ENCODE measurements at places on chromosomes 3 and 15.

DNA sequence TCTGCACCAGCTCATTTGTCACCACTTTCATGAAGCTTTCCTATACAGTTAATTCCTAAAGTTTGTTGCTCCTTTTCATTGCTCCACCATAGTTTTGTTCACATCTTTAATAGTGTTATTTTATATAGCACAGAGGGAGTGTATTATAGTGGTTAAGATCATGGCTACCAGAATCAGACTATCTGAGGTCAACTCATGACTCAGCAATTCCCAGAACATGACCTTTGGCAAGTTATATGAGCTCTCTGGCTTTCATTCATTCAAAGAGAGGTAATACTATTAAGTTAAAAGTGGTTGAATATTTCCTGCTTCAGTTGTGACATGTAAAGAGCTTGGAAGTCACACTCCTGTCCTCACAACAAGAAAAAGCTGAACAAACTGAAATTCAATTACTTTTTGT lies 1073.5 kb downstream of the NAALADL2 start:
- DNase-seq = no peak

- DNase-seq = no peak
These were observed 511.1 kb downstream of the OTOL1 start for GRCh38 chr3:162007722-162008121.

DNA sequence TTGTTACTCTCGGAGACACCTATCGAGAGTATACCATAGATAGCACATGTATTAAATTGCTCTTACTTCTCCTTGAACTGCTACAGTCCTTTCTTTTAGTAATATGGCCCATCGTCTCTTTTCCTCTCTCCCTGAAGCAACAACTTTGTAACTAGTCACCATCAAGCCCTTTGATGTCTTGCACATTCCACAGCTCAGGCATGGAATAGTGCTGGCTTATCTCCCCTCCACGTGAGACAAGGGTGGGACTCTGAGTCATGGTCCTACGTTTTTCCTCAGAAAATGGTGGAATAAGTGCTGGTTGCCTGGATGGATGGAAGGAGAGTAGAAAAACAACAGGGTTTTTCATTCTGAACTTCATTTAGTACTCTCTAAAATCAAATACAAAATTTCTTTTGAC lies 163.3 kb upstream of the MBNL1 start:
- no peak for DNase-seq

GRCh38 chr3:161838021-161838420 lies 341.4 kb downstream of the OTOL1 start:
- DNase-seq = no peak

DNA sequence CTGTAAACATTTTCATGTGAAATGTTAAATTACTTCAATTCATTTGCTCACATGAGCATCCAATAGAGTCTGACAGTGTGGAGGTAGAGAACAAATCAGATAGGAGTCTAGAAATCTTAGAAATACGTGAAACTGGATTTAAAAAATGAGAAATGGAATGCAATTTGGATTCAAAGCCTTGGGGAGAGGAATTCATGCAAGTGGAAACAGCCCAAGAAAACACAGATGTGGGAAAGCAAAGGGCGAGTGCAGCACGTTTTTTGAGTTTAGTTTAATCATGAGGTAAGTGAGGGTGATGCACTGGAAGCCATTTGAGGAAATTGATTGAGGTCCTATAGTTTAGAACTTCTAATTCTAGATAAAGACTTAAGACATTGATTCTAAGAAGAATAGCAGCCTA lies 434.7 kb downstream of the C3orf38 start:
- DNase-seq = no peak

GRCh38 chr15:92899601-92899947 lies 550 bp upstream of the CHD2 start:
- no peak for DNase-seq

DNA sequence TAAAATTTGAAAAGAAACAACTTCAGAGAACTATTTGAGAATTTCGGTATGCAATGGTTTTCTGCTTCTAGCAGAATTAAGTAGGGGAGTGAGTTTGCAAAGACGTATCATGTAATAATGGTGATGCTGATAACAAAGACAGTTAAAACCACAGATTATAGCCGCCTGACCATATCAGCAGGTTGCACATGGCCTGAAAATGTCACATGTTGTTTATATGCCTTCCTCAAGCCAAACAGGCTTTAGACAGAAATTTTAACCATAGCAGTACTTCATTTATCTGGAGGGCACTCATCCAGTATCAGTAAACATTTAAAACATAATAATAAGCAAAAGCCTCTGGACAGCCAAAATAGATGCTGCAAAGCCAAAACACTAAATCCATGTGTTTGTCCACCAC lies 131.7 kb downstream of the RYR3 start:
- no peak for DNase-seq

DNA sequence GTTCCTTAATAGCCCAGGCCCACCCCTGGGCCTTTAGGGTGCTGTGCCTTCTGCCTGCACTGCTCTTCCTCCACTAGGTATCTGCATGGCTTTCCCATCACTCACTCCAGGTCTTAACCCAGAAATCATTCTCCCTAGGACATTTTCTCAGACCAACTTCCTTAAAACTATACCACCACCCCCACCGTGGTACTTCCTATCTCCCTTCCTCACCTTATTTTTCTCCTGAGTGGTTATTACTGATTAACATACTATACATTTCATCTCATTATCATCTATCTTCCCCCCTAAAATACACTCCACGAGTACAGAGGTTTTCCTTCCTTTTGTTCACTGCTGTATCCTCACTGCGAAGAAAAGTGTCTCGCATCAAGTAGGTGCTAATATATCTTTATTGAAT lies 115.2 kb downstream of the ANO10 start:
- no peak for DNase-seq

DNA sequence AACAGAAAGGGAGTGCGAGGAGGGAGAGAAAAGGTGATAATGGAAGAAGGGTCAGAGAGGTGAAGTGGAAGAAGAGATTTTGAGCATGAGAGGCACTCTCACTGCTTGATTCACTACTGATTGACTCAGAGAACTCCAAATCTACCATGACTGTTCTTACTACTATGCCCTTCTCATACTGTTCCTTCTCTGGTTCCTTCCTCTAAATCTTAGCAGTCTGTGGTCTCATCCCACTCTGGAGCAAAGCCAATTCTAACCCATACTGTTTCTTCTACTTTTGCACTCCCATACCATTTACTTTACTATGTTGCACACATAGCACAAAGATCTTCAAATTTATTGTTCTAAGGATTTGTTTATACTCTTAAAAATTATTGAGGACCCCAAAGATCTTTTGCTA lies 100.8 kb downstream of the DTWD1 start:
- DNase-seq = no peak

DNA sequence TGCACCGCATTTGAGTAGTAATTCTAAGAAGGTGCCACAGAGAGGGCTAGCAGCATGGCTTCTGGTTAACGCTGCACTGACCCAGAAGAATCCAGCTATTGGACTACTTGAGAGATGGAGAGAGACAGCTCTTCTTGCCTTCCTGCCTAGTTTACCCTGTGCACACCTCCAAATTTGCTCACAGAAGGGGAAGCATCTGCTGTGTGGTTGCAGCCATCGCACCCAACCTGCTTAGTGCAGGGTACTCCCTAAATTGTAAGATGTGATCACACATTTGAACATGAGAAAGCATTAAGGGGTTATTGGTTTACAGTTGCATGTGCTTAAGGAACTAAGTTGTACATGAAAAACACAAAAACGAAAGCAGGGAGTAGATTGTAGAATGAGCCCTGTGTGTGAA lies 122.1 kb downstream of the FOXB1 start:
- no peak for DNase-seq

DNA sequence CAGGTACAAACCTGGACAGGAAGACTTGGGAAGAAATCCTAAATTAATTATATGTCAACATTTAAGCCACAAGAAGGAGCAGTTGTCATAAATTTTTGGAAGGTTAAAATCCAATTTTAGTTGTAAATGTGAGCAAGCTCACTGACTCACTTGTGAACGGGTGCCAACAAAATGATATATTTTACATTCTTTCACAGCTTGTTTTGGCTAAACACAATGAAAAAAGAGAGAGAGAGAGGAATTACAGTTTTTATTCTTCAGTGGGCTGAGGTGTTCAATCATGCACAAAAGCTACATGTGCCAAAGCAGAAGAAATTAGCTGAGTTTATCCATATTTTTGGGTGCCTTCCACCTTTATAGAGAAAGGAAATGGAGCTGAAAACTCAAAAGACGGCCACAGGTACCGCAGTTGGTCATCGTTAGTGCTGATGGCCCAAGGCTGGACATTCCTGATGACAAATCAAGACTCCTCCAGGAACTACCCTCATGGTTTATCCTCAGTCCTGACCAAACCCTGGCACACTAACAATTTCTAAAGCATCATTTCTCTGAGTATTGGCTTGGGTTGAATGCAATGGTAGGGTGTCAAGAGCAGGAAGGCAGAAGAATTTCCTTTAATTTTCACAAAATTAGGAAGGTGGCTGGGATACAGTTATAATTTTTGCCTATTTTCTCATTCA lies 37.6 kb upstream of the WNT5A start:
- peak; percentile 28 for DNase-seq

DNA sequence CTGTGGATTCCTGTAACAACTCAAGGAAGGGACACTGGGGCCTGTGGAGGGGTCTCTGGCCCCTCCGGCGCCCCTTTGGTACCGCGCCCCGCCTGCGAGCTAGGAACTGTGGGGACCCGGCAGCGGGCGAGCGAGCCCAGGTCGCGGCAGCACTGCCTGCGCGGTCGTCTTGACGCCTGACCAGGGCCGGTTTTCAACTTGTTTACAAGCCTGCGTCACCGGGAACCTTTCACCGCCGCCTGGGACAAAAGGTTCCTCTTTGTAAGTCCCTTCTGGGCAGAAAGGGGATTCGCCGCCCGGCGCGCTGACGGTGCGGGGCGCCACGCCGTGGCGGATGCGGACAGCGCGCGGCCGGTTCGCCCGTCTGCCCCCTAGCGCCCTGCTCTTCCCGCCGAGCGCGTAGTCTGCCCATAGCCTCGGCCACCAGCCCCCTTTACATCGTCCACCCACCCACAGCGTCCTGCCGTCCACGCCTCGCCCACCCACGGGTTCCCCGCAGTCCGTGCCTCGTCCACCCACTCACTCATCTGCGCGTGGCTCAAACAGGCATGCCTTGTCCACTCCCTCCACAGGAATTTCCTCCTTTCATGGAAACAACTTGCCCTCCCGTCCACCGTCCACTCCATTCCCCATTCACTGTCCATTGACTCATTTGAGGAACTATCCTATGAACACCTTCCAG lies 5.5 kb upstream of the CFAP100 start:
- peak; percentile 69 for DNase-seq

DNA sequence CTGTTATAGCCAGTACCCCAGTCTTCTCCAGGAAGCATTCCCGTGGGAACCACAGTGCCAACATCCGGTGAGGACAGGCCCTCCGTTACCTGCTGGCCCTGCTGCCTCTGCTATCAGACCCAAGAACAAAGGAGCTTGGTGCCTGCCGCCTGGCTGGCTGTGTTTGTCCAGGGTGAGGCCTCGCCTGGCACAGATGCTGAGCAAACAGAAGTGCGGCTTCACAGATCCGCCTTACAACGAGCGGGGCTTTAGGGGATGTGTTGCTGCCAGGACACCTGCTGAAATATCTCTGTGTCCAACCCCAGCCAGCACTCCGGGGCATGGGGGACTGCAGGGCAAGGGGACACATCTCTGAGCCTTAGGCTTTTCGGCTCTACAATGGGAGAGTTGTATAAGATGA lies 2.2 kb upstream of the EPHB3 start:
- no peak for DNase-seq

DNA sequence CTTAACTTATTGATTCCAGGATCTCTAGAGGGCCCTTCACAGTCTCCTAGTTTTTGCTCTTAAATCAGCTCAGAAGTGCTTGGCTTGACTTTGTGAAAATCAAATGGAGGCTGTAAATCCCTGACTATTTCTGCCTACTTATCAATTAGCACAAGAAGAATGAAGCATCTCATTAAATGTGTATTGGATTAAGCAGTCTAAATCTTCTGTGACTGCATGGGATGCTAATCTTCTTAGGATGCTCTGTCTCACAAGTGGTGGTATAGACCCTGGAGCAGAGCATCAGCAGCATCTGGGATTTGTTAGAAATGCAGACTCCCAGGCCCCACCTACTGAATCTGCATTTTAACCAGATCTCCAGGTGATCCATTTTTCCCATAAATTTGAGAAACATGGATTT lies 488.7 kb downstream of the AGBL1 start:
- DNase-seq = no peak

- DNase-seq = no peak
These were observed 91.4 kb downstream of the MOBP start for GRCh38 chr3:39558775-39559306.

GRCh38 chr3:184239221-184239620 lies 9.5 kb downstream of the ALG3 start:
- DNase-seq = no peak

DNA sequence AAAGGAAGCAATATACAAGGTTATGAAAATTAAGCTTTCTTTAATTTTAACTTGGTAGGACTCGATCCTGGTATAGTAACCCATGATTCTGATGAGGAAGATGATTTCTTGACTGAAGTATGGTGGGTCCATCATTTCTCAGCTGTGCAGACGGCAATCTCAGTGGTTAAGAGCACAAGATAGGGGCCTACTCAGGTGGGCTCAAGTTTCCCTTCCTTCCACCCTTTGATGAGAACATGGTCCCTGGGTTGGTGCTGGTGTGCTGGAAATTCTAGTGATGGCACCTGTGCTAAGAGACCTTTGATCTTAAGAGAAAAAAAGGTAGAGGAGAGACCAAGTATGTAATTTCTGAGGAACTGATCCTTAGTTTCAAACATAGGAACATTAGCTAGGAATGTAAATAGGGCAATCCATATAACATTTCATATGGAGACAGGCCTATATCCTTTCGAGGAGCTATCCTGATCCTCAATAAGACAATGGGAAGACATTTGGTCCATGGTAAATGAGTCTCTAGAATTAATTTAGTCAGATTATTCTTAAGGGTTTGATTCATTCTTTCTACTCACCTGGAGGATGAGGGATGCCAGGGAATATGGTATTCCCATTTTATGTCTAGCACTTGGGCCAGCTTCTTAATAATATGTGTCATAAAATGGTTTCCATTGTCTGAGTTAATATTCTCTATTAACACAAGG lies 104.5 kb upstream of the NECTIN3 start:
- DNase-seq = no peak

DNA sequence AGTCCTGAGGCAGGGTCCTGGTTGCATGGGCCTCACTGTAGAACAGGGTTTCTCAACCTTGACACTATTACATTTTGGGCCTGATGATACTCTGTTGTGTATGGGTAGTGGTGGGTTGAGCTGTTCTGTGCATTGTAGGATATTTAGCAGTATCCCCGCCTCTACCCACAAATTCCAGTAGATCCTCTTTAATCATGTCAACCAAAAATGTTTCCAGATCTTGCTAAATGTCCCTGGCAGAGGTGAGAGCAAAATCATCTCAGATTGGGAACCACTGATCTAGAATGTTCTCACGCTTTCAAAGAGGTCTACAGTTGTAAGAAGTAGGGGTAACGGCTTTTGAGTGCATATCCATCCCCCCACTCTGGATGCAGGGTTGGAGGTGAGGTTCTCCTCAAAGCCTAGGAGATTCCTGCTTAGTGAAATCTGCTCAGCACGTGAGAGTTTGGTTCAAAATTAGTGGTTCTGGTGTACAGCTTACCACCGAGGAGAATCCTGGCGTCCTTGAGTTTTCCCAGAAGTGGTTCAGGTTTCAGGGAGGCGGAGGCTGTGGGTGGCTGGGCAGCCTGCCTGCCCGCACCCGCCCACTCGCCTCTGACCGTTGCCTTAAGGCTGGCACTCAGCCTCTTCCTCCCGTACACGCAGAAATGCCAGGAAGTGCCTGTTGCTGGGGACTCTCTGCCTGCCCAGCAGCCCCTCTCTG lies 5.3 kb downstream of the ACVR2B start:
- no peak for DNase-seq

- DNase-seq = no peak
These were observed 9.6 kb upstream of the ANP32A start for GRCh38 chr15:68830141-68830785.

- DNase-seq = peak; percentile 60
These were observed 64.5 kb downstream of the CGNL1 start for GRCh38 chr15:57440799-57441198.

Measured in HFFc6 (cell line).